ENCODE measurements at places on chromosomes 7 and 10.

GRCh38 chr10:68720793-68721672, at the start of gene CCAR1:
Gene CCAR1 (plus strand): TSS chr10:68721239. CDS start chr10:68722505, 1,266 bp downstream.
- DNase-seq: peak; percentile 98

GRCh38 chr7:157111311-157111710, 27.4 kb upstream of the UBE3C start:
- no peak for DNase-seq

DNA sequence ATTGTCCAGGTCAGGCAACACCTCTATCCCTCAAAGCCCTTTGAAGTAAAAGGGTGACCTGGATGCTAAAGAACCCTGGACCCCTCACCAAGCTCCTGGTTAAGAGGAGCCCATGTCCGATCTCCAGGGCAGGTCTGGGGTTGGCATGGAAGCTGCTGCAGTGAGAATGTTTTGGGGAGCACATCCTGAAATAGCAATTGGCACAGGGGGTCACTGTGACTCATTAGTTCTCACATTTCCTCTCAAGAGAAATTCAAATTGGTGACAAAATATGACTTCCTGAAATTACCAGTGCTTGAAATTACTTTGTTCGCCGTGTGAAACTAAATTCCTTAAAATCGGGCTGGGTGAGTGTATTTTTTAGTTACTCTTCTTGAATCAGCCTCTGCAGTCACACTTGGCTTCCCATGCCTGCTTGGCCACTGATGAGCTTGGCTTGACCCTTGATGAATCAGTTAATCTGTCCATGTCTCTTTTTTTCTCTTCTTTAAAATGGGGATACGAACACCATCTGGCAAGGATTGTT, 18.8 kb upstream of the ARHGAP22 start:
- DNase-seq: no peak

DNA sequence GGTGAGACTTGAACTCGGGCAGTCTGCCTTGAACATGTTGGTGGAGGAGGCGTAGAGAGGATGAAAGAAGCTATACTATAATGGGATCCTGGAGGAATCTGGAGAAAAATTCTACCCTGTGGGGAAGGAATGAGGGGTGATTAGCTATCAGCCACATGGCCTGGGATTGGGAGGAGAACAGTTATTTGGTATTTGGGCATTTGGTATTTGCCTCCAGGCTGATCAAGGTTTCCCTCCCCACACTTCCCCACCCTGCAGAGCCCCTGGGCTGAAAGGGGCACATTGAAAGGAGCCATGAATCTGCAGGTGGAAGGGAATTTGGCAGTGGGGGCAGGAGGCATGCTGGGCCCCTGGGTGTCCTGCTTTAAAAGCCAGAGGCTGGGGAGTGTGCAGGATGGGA, 235.3 kb downstream of the INHBA start:
- DNase-seq: no peak

- no peak for DNase-seq
Measured at GRCh38 chr7:69259445-69259844, 338.8 kb upstream of the AUTS2 start.
